Metanephros (tissue), 2 donors: ENCODE measurements at places on chromosomes 16 and 17. TPM values are rescaled to one million over a fixed set of nuclear protein-coding genes. Genes with fewer than 3 reads are reported as not detected.

The LDHD gene
- 15.0 TPM for total RNA-seq

The ABCC1 gene
- total RNA-seq = 40.8 TPM

The EFCAB5 gene
- total RNA-seq = 0.82 TPM

The PIK3R6 gene
- total RNA-seq = 1.6 TPM

The CALCOCO2 gene
- 40.2 TPM for total RNA-seq

The SLC39A11 gene
- total RNA-seq = 26.3 TPM

The CNGB1 gene
- total RNA-seq = not detected

The TLCD1 gene
- total RNA-seq = 6.1 TPM

The PRSS33 gene
- total RNA-seq = 1.2 TPM

The DDX52 gene
- 24.3 TPM for total RNA-seq

The MMD gene
- 18.0 TPM for total RNA-seq
